ENCODE measurements at places on chromosomes 2 and 18.

DNA sequence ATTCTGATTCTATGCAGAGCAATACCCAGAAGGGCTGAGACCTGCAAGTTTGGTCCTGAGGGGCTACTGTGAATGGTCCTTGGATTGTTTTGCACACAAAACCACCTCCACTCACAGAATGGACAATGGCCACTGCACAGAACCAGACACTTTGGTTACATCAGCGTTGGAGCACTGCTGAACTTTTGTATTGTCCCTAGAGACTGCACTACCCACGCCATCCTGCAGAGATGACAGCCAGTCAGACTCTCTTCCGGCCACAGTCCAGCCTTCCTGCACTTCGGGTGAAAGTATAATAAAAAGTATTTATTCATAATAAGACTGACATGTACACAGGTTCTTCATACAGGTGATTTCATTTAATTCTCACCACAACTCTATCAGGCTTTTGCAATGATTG, 35.7 kb downstream of the CELF4 start:
- DNase-seq = peak; percentile 36

DNA sequence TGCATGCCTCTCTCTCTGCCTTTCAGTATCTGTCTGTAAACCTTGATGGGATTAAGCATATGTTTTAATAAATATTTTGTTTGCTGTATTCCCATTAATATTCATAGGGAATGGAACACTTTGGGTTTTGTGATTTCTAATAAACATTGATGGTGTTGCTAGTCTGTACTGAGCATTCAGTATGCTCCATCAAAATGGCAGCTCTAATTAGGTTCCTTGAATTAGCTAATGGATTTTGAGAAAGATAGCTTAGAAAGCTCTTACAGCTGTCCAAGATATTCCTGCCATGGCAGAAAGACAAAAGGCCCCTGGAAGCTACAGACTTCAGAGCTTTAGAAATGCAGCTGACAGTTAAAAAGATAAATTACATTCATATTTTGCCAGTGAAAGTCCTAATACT, 199.2 kb upstream of the NRP2 start:
- DNase-seq = no peak

DNA sequence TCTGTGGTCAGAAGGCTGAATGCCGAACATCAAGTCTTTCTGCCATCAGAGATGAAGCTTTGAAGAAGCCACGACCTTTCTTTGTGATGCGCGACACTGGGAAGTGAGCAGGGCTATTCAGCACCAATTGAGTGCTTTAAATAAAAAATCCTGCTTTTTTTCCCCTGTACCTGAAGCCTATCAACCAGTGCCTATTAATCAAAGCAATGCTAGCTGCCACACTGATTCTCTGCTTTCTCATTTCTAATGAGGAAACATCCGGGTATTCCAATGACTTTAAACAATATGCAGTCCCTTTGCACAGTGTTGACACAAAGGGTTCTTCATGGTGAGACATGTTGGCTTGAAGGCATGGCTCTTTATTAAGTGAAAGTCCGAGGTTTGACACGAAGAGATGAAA, 88.0 kb downstream of the GALR1 start:
- DNase-seq = no peak

DNA sequence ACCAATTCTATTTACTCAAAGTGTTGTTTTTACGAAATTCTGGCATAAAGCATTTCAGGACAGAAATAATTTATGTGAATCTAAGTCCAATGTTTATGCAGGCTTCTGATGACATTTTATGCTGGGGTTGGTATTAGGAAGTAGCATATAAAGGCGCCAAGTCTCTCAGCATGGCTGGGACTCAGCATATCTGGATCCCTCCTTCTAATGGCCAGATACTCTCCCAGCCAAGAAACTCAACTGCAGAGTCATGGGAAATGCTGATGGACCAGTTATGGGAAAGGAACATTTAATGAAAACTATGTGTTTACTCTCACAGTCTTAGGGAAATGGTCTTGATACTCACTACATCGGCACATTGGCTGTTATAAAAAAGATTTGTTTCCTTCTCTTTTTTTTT, 392.2 kb downstream of the ARHGAP15 start:
- no peak for DNase-seq

DNA sequence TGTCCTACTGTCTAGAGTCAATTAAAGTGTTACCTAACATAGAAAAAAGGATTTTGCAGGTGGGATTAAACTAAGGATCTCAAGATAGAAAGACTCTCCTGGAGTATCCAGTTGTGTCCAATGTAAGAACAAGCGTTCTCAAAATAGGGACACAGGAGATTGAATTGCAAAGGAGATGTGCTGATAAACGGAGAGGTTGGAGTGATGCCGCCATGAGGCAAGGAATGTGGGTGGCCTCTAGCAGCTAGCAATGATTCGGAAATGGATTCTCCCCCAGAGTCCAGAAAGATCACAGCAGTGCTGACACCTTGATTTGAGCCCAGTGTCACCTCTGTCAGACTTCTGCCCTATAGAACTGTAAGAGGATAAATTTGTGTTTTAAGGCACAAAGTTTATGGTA, 24.1 kb upstream of the IL1RN start:
- no peak for DNase-seq

DNA sequence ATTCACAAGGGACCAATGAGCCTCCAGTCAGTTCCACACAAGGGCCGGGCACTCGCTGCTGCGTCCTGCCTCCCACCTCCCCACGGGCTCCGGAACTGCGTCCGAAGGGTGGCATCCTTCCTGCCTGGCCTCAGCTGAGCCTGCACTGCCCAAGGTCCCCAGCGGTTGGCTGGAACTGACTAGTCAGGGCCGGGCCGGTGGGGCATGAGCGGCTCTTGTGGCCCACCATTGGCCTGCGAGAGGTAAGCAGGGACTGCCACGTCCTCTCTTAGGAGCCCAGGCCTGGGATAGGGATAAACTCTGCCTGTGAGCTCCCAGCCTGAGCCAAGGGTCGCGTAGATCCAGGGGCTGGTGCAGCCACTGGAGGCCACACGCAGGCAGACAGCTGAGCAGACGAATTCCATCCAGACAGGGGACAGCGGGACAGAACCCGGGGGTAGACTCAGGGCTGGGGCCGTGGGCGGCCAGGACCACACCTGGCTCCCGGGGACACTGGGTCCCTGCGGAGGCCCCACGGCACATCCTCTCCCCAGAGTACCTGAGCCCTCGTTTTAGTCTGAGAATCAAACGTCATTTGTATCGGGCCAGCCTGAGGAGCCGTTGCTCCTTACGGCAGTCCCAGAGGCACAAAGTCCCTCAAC, 148.4 kb downstream of the ZNF516 start:
- no peak for DNase-seq

DNA sequence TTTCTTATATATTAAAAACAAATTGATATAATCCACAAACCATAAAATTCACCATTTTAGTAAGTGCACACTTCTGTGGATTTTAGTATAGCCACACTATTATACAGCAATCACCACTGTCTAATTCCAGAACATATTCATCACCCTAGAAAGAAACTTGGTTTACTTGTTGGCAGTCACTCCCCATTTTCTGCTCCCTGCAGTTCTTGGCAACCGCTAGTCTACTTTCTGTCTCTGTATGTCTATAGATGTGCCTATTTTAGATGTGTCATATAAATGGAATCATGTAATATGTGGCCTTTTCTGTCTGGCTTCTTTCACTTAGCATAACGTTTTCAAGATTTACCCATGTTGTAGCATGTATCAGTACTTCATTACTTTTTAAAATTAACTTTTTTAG, 5.7 kb downstream of the CKAP2L start:
- no peak for DNase-seq

- peak; percentile 24 for DNase-seq
Observed at GRCh38 chr2:74045454-74045853, 60.7 kb downstream of the TET3 start.

DNA sequence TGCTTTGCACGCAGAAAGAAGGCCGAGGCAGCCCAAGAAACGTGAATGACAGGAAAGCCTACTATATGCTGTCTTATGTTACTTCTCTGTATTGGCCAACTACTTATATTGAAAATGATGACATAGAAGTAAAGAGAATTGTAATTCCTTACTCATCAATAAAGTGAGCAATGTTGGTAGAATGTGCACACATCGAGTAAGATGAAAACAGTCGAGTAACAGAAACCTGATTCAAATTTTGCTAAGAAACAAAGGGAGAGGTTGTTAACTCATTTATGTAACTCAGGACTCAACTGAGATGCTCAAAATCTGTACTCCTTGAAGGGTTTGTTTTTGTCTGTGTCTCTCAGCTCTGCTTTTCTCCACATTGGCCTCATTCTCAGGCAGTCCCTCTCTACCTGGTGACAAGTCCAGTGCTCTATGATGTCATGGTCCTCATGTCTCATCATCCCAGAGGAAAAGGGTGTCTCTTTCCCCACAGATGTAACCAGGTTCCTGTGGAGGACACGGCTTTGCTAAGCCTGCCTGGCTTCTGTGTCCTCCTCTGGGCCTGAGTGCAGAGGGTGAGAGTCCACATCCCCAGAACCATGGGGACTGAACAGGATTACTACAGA, 30.3 kb upstream of the CCDC93 start:
- no peak for DNase-seq

GRCh38 chr2:217740178-217740577, 262.6 kb downstream of the TNS1 start:
- no peak for DNase-seq

DNA sequence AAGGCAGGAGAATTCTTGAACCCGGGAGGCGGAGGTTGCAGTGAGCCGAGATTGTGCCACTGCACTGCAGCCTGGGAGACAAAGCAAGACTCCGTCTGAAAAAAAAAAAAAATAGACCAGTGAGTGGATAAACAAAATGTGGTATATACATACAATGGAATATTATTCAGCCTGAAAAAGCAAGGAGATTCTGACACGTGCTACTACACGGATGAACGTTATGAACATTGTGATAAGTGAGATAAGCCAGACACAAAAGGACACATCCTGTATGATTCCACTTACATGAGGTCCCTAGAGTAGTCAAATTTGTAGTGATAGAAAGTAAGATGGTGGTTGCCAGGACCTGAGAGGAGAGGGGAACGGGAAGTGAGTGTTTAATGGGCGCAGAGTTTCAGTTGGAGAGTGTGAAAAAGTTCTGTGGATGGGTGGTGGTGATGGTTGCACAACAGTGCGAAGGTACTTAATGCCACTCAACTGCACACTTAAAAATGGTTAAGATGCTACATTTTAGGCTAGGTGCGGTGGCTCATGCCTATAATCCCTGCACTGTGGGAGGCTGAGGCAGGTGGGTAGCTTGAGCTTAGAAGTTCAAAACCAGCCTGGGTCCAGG, 38.3 kb downstream of the NIFK start:
- no peak for DNase-seq

- DNase-seq = peak; percentile 16
Observed at GRCh38 chr18:73987247-73987980, 160.2 kb downstream of the FBXO15 start.
